ENCODE measurements at places on chromosomes 16 and 17.

DNA sequence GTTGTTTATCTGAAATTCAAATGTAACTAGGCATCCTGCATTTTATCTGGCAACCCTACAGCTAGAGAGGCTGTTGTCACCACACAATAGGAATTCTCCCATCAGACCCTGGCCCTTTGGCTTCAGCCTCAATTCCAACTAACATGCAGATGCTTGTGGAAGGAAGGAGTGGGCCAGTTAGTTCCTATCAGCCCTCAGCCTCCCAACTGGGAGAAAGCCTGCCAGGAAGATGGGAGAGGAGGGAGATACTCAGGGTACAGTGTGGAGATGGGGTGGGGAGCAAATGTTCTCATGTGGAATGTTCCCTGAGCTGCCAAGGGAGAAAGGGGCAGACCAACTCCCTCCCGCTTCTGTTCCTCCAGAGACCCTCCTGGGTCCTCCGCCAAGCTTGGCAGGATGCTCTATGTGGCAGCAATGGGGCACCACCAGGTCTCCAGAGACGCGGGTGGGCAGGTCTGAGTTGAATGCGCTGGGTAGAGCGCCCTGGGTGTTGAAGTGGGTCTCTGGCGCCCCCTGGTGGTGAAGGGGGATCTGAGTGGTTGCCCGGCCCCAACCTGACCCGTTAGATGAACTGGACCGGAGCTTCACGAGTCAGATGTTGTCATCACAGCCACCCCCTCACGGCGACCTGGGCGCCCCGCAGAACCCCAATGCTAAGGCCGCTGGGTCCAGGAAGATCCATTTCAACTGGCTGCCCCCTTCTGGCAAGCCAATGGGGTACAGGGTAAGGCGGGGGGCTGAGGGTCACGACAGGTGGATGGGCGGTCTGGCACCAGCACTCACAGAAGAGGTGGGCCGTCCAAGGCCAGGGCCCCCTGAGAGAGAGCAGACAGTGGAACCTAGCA is 15.2 kb downstream of the GALK1 start:
- H3K4me1 ChIP-seq = peaks cover 23% of the 10 kb centered on the region
- H3K27me3 ChIP-seq = peaks cover 2% of the 10 kb centered on the region
- peak; percentile 90 for DNase-seq
- H3K27ac ChIP-seq = peak overlapping the region; percentile 2

DNA sequence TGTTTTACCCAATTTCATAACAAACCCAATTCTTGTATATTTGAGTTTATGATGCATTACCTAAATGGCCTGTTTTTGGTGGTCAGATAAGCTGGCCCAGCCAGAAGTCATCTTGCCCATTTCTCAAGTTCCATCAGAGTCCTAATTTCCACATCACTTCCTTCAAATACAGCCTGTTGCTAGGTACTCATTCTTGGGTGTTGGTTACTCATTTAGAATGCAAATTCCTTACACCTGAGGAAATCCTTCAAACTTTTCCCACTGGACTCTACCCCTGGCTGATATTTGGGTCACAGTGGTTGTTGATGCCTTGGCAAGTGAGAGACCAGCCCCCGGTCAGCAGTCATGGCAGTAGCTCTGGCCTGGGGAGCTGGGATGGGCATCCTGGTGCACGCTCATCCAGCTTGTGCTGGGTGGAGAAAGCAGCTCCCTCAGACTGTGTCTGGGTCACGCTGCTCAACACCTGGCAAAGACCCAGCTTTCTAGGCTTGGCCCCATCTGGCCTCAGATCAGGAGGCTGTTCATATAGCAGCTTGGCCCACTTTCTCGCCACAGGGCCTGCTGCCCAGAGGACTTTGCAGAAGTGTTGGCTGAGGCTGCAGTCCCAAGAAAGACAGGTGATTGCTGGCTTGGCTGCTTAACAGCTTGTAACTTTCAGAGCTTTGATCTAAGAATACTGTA is 25.8 kb downstream of the WSB1 start:
- no peak overlapping the region for H3K27ac ChIP-seq
- no peaks in the 10 kb centered on the region for H3K27me3 ChIP-seq
- peaks cover 30% of the 10 kb centered on the region for H3K36me3 ChIP-seq
- DNase-seq = no peak
- H3K4me3 ChIP-seq = no peak overlapping the region

- H3K4me1 ChIP-seq = peaks cover 3% of the 10 kb centered on the region
- H3K36me3 ChIP-seq = peaks cover 3% of the 10 kb centered on the region
- no peak overlapping the region for H3K4me3 ChIP-seq
Measured at GRCh38 chr16:27761816-27762215, 211.9 kb downstream of the KATNIP start.

- DNase-seq = no peak
- no peaks in the 10 kb centered on the region for H3K4me1 ChIP-seq
- no peaks in the 10 kb centered on the region for H3K36me3 ChIP-seq
- H3K4me3 ChIP-seq = no peak overlapping the region
- H3K27me3 ChIP-seq = peaks cover 24% of the 10 kb centered on the region
Measured at GRCh38 chr16:17518441-17518840, 47.7 kb upstream of the XYLT1 start.

DNA sequence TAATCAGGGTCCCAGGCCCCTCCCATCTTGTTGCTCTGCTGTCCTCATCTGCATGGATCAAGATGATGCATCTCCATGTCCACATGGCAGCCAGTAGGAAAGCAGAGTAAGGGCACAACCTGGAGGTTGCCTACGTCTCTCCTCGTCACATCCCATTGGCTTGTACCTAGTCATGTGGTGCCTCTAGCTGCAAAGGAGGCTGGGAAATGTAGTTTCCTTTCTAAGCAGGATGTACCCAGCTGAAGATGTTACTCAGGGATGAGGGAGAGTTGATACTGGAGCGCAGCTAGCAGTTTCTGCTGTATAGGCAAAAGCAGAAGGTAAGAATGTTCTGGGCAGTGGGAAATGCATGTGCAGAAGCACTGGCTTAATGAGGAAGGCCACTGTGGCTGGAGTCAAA is 20.8 kb downstream of the ABCC1 start:
- peaks cover 77% of the 10 kb centered on the region for H3K36me3 ChIP-seq
- DNase-seq = no peak
- peaks cover 14% of the 10 kb centered on the region for H3K4me1 ChIP-seq
- H3K27ac ChIP-seq = no peak overlapping the region
- H3K4me3 ChIP-seq = no peak overlapping the region

GRCh38 chr17:60392845-60393702 is 1.1 kb upstream of the USP32 start:
- H3K4me1 ChIP-seq = peaks cover 53% of the 10 kb centered on the region
- peak overlapping the region; percentile 98 for H3K27ac ChIP-seq
- H3K4me3 ChIP-seq = peak overlapping the region; percentile 85
- DNase-seq = peak; percentile 45
- peaks cover 4% of the 10 kb centered on the region for H3K36me3 ChIP-seq
- H3K27me3 ChIP-seq = no peaks in the 10 kb centered on the region

- H3K27ac ChIP-seq = no peak overlapping the region
- no peaks in the 10 kb centered on the region for H3K36me3 ChIP-seq
- no peak for DNase-seq
- no peak overlapping the region for H3K4me3 ChIP-seq
- H3K4me1 ChIP-seq = no peaks in the 10 kb centered on the region
Measured at GRCh38 chr17:31724026-31724425, 135.0 kb downstream of the COPRS start.

GRCh38 chr17:31398381-31399311 is 7.2 kb downstream of the RAB11FIP4 start:
- H3K27me3 ChIP-seq = peaks cover 14% of the 10 kb centered on the region
- H3K4me3 ChIP-seq = no peak overlapping the region
- no peak for DNase-seq
- no peak overlapping the region for H3K27ac ChIP-seq

- DNase-seq = no peak
- H3K4me1 ChIP-seq = no peaks in the 10 kb centered on the region
- peaks cover 21% of the 10 kb centered on the region for H3K27me3 ChIP-seq
- H3K4me3 ChIP-seq = no peak overlapping the region
Measured at GRCh38 chr17:43416998-43417890, 18.5 kb downstream of the ARL4D start.

- H3K36me3 ChIP-seq = no peaks in the 10 kb centered on the region
- H3K4me1 ChIP-seq = peaks cover 20% of the 10 kb centered on the region
- H3K27ac ChIP-seq = no peak overlapping the region
- H3K27me3 ChIP-seq = peaks cover 2% of the 10 kb centered on the region
Measured at GRCh38 chr16:12680531-12680930, 123.2 kb downstream of the CPPED1 start.

- peaks cover 5% of the 10 kb centered on the region for H3K27me3 ChIP-seq
- no peak overlapping the region for H3K4me3 ChIP-seq
- H3K27ac ChIP-seq = no peak overlapping the region
- H3K4me1 ChIP-seq = peaks cover 7% of the 10 kb centered on the region
Measured at GRCh38 chr17:29046473-29046839, 3.5 kb downstream of the PIPOX start.

- no peak overlapping the region for H3K4me3 ChIP-seq
- no peaks in the 10 kb centered on the region for H3K4me1 ChIP-seq
- no peaks in the 10 kb centered on the region for H3K36me3 ChIP-seq
- H3K27me3 ChIP-seq = peaks cover 6% of the 10 kb centered on the region
- DNase-seq = no peak
- H3K27ac ChIP-seq = no peak overlapping the region
Measured at GRCh38 chr16:86471896-86472295, 38.4 kb upstream of the FOXF1 start.

DNA sequence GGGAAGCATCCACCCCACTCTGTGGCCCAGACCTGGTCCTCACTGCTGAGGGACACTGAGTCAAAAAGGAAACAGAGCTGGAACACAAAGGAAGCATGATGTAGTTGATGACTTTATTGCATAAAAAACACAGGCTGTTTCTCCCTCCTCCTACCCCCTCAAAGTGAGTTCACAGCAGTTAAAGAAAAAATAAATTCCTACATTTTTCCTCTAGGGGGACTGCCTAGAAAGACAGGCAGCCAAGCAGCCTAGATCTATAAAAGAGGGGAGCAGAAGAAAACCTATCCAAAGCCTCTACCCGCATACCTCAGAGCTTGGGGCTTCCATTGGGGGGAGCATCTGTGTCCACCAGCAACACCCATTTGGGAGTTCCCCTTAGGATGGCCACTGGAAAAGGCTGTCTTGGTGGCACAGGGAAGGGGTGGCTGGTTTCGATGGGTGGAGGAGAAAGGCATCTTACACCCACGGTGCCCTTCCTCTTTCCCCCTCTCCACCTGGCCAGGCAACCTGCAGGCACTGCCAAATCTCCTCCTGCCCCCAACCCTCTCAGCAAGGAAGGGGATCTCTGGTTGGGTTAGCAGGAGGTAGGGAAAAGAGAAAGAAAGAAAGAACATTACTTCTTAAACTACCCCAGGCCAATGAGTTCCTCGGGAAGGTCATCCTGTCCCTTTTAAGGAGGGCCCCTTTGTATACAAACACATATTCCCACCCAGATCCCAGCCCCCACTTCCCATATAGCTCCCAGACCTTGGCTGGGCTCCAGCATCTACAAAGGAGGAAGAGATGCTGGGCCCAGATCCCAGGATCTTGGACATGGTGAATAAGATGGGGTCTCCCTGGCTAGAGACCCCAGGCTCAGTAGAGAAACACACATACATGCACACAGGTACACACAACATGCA is 4.0 kb upstream of the SCRN2 start:
- peaks cover 33% of the 10 kb centered on the region for H3K4me1 ChIP-seq
- DNase-seq = no peak
- H3K27ac ChIP-seq = no peak overlapping the region
- no peak overlapping the region for H3K4me3 ChIP-seq

DNA sequence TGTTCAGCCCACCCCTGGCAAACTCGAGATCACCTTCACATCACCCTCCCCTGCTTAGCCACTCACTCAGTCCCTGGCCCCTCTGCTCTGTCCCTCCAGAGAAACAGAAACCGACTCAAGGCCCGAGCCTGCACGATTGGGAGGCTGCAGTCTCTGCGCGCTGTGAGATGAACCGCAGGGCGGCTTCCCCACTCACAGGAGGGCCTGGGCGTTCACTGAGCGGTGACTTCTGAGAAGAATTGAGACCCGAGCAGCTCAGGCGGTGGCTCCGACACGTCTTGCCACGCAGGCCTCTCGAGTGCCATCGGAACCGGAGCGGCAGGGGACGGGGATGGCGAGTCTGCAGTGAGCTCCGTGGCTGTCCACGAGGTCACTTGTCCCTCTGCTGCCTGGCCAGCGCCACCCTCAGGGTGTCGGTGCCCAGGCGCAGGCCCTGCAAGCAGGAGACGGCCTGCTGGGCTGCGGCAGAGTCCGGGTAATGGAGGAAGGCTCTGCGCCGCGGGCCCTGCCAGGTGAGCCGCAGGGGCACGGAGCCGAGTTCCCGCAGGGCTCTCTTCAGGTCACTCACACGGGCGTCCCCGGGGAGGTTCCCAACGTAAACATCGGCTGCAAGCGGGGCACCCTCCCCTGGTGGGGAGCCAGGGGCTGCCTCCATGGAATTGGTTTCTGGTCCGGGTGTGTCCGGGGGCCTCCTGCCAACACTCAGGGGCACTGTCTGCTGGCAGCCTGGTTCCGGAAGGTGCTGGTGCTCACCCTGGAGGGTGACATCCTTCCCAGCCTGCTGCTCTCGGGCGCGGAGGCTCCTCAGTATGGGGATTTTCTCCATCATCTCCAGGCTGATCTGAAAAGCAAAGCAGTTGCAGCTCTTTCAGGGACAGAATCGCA is 21.6 kb downstream of the FOXF1 start:
- no peak for DNase-seq
- H3K4me3 ChIP-seq = no peak overlapping the region
- no peaks in the 10 kb centered on the region for H3K27me3 ChIP-seq
- peaks cover 6% of the 10 kb centered on the region for H3K36me3 ChIP-seq
- H3K27ac ChIP-seq = no peak overlapping the region

DNA sequence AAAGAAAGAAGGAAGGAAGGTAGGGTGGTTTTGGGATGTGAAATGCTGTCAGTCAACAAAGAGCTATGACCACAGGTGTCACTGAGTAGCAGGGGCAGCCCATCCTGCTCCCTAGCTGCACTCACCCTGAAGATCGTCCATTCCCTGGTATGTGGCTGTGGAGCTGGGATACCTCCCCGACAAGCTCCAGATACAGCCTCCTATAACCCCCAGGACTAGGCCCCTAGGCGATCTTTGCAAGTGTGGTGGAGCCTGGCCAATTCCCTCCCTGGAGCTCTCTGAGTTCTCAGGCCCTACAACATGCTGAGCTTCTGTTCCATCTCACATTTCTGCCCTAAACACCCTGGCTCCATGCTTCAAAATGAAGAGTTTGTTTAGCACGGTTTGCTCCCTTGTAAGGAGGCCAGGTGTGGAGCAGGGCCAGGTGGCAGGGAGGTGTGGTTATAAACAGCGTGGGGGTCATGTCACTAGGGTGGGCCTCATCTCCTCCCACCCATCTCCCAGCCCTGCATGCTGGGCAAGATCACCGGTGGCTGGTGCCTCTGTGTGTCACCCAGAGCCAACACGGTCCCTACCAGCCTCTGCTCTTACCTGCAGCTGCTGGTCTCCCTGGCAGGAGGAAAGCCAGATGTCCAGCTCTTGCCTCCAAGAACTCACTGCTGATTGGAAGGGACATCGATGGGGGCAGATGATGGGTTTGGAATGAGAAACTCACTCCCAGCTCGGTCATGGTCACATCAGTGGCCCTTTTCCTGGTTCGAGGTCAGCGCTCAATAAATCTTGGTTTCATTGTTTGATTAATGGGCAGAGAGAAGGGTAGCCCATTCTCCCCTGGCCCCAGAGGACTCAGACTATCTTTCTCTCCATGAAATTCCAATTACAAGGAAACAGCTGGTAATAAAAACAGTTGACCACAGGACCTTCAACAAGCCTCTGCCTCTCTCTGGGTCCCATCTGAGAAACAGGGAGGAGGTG is 511.0 kb upstream of the CDH5 start:
- no peak overlapping the region for H3K4me3 ChIP-seq
- no peak overlapping the region for H3K27ac ChIP-seq
- H3K4me1 ChIP-seq = no peaks in the 10 kb centered on the region

- H3K4me3 ChIP-seq = no peak overlapping the region
- H3K4me1 ChIP-seq = no peaks in the 10 kb centered on the region
- no peaks in the 10 kb centered on the region for H3K36me3 ChIP-seq
- no peak for DNase-seq
Measured at GRCh38 chr17:27269974-27270373, 23.9 kb upstream of the WSB1 start.
